ENCODE measurements at places on chromosomes 12 and 14.

DNA sequence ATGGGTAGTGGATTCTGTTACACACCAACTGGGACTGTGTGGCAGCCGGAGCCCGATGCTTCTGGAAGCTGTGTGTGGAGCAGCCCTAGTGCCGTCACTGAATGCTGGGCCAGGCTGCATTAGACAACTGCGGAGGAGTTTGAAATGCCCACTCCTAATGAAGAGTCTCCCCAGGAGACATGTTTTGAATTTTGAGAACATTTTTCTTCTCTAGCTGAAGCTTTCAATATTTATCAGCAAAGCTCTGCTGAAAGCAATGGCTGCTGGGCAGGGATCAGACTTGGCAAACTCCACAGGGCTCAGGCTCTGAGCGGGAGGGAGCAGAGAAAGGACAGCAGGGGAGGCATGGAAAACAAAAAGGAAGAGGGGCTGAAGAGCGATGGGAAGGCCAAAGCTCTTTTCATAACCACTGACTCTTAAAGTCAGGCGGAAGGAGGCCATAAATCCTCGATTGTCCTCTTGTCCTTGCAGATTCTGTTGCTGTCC is 189.1 kb downstream of the MON2 start:
- no peak for DNase-seq

GRCh38 chr12:131239384-131240094 is 285.8 kb downstream of the ADGRD1 start:
- DNase-seq, result no peak

DNA sequence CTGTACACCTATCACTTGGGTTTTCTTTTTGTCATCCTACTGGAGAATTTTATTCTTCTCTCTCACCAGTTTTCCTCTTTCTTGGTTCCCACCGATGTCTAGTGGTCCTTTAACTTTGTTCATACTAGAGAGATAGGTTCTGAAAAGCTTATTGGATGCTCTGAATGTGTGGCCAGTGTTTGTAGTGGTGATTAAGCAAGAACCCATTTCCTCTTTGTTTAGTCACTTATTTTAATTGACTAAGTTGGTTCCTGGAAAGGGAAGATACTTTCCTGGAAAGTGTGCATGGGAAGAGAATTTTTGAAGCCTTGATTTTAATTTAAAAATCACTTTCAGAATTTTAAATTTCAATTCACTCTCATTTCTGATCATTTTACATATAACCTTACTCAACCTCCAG is 127.2 kb downstream of the OTOGL start:
- no peak for DNase-seq

DNA sequence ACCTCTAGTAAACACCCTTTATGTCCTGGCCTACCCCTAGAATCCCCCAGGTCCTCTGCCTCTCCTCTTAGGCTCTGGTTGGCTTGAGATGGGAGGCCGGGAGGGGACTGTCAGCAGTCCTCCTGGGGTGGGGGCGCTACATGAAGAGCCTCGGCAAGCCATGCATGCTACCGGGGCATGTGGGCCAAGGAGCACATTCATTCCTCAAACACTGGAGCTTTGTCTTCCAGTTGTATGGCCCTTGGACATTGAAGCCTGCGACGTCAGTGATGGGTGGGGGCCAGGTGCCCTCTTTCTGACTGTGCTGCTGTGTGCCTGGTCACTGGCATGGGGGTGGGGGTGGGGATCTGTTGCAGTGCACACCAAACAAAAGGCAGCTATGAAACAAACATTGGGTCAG is 15.8 kb upstream of the CELA1 start:
- no peak for DNase-seq

- peak; percentile 7 for DNase-seq
These were observed 279.9 kb downstream of the RPS29 start for GRCh38 chr14:49306152-49306751.

DNA sequence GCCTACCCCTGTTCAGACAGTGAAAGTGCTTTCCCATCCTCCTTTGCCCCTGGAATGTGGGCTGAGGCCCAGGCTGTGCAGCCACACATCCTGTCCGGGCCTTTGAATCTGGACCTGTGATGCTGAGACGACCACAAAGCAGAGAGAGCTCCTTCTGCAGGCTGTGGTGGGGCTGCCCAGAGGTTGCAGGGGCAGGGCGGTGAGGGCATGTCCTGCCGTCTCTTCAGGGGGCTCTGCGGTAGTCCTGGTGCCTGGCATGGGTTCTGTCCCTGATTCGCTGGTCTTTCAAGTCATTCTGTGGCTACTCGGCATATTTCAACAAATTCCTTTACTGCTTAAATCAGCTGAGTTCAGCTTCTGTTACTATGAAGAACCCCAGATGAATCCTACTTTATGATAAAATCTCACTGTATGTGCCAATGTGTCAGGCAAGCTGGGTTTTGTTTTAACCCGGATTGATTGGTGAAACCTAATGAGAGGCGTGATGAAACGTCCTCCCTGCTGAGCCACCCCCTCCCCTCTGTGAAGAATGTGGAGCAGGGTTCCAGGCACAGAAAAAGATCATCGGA is 63.4 kb upstream of the DICER1 start:
- peak; percentile 54 for DNase-seq

DNA sequence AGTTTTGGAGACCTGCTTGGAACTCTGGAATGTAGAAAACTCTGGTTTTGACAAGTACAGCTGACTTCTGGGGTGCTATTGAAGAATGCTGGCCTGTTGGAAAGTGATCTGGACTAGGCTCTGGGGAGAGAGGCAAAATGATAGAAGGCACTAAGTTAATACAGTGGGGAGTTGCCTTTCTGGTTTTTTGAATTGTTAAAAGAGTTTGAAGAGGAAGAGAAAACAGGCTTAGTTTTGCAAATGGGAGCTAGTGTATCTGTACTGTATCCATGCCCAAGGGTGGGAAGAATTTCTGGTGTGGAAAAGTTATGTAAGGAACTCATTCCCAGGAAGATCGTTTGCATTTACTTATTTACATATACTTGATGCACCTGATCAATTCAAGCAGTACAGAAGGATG is 43.8 kb downstream of the C12orf75 start:
- no peak for DNase-seq

DNA sequence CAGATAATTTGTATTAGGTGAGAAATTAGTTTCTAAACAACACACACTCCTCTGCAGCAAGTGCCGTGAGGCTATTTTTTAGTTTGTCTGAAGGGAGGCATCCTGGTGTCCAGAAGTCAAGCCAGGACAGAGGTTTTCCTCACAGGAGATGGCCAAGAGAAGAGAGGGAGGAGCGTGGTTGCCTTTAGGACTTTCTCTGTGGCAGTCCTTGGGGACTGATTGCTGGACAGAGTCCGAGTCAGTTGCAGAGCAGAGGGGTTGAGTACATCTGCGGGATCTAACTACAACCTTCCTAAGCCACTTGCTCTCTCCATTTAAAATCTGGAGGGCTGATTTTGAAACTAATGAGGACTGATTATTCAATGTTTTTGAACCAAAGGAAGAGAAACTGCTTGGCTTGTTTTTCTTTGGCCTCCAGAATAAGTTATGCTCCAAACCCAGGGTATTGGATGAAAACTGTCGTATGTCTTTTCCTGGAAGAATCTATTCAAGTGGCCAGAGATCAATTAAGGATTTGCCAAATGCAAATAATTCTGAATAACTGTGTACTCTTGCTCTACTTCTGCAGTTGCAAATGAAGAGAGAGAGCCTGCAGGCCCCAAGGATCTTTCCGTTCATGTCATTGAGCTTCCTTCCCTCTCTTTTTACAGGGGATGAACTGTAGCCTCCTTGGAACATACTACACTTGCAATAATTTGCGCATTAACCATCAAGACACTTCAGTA is 1.2 kb downstream of the SLCO1C1 start:
- DNase-seq, result no peak

DNA sequence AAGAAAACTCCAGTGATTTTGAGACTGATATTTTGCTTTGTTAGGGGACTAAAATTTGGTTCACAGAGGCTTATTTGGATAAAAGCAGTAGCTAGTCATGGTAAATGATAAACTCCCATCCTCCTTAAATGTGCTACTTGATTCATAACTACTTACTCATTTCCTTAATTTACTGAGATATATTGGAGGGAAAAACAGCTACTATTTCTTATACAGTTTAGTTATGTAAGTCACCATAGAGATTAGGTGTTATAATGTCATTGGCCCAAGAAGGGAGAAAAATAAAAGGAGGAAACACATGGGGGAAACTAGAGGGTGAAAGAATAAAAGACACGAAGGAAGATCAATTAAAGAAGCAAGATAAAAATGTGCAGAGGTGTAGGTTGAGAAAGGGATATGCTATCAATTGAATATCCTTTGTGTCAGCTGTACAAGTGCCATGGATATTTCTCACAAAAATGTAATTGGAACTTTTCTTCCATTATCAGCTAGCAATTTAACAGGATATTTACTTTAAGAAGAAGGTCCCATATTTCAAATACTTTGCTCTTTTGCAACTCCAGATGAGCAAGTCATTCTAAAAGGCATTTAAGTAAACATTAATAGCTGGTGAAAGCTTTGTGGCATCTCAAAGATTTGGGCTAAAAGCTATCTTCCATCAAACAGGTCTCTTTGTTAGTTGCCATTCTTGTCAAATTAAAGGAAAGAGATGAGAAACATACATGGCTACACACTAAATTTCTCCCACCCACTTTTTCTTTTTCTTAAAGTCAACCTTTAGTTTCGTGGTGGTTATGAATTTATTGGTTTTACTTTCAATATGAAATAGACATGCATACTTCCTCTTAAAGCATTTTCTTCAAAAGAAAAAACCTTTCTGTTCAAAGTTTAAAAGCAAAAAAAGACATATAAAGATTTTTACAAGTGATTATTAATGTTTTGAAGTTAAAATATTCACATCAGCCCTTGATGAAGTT is 439.5 kb downstream of the CCER1 start:
- DNase-seq, result no peak
